Endothelial cell (in vitro differentiated cells): ENCODE measurements at places on chromosomes 2 and 18.

GRCh38 chr2:12167525-12168317 is 421.3 kb downstream of the LPIN1 start:
- peak; percentile 70 for DNase-seq

GRCh38 chr2:63399156-63399555 is 189.1 kb downstream of the WDPCP start:
- no peak for DNase-seq

DNA sequence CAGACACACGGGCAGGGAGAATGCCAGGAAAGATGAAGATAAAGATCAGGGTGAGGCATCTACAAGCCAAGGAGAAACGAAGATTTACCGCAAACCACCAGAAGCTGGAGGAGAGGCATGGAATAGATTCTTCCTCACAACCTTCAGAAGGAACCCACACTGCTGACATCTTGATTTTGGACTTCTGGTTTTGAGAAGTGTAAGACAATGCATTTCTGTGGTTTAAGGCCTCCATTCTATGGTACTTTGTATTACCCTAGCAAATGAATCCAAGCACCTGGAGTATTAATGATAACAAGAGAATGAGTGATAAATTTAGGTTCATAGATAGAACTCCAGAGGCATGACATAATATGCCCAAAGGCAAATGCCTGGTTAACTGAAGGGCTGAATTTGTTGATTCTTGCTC is 11.8 kb upstream of the FN1 start:
- no peak for DNase-seq

GRCh38 chr2:42359304-42359964 is 1.6 kb downstream of the COX7A2L start:
- DNase-seq = no peak

GRCh38 chr2:9006368-9006767 is 2.9 kb upstream of the MBOAT2 start:
- DNase-seq = no peak

DNA sequence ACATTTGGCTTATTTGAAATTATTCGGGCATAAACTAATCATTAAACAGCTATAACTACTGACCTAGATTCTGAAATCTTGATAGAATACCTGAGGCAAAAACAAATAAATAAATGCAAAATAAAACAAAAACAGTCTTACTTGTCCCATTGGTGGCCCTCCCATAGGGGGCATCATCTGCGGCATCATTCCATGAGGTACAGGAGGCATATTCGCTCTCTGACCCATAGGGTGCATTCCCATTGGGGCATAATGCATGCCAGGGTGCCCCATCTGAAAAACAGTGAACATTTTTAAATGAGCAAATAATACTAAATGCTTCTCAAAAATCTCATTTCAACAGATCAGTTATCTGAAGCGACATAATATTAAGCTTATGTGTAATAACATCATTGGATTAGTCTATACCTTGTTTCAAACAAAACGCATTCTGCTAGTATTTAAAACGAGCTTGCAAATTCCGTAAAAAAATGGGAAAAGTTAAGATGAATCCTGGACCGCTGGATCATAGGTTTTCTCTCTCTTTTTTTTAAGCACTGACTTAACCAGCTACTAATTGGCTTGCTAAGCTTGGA is 1.3 kb downstream of the PRPF40A start:
- DNase-seq = peak; percentile 58

- no peak for DNase-seq
Measured at GRCh38 chr2:123928358-123928757, 96.7 kb upstream of the CNTNAP5 start.

GRCh38 chr18:55419132-55419946 is 168.7 kb downstream of the TCF4 start:
- peak; percentile 15 for DNase-seq

DNA sequence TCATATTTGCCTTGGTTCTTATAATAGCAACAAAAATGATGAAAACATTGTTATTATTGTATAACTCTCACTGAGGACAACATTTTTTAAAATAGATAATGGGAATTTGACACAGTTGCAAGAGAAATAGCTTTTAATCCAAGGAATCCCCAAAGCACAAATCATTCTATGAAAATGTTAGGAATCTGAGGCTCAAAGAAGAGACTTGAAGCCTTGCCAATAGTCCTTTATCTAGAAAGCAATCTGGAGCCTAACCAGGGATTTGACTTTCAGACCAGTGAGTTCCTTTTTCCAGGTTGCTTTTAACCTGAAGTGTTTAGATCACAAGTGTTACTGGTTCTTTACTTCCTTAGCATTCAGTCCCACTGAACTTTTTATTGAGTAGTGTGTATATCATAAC is 574.5 kb upstream of the ZEB2 start:
- DNase-seq = no peak

DNA sequence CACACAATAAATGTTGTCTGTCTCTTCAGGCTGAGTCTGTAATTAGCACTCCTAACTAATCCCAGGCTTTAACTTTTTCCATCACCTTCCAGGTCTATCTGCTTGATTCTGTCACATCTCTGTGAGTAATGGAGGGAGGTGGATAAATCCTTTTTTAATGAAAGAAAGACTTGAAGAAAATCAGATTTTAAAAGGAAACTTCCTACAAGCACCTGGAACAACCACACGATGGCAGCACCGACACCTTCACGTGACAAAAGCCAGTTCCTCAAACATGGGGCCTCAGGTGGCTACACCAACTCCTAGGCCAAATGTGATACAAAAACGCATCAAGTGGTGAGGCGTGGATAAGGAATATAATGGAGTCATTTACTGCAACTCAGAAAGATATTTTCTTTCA is 41.8 kb downstream of the TGFBRAP1 start:
- DNase-seq = peak; percentile 37

GRCh38 chr18:75185460-75185859 is 23.5 kb downstream of the PTGR3 start:
- DNase-seq = no peak

DNA sequence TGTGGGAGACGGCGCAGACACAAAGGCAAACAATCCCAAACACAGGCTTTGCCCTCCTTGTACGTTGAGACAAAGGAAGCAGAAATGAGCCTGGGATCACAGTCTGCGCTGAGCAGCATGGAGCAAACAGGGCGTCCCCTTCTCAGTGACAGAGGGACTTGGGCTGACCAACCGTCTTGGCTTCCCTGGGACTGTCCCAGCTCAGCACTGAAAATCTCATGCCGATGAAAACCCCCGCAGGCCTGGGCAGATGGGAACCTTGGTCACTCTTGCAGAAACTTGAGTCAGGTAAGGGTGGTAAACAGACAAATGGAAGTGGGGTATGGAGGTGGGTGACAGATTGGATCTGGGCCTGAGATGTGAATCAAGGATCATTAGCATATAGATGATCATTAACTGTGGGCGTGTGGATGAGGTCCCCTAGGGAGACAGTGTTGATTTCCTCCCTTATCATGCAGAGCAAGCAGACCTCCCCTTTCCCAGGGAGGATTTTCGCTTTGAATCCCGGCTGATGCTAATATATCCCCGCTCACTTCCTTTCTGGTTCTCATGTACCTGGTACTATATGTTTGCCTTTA is 19.1 kb upstream of the SH3BP4 start:
- DNase-seq = no peak

GRCh38 chr2:62408241-62408677 is 97.7 kb downstream of the TMEM17 start:
- no peak for DNase-seq

DNA sequence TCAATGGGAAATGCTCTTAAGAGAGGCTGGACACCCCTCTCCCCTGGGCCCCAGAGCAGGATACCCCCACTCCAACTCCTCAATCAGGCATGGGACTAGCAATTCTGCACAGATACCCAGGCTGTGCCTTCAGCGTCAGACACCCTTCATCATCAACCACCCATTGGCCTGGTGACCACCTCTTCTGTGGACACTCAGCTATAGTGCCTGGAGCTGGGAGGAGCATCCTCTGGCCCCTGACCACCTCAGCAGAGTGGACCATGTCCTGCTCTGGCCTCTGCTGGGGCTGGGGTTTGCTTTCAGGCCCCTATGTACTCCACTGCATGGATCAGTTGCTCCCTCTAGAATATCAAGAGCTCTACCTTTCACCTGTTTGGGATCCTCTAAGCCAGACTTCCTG is 35.1 kb downstream of the TGFA start:
- no peak for DNase-seq

- DNase-seq = no peak
Measured at GRCh38 chr18:80202264-80202998, 44.9 kb downstream of the PARD6G start.

DNA sequence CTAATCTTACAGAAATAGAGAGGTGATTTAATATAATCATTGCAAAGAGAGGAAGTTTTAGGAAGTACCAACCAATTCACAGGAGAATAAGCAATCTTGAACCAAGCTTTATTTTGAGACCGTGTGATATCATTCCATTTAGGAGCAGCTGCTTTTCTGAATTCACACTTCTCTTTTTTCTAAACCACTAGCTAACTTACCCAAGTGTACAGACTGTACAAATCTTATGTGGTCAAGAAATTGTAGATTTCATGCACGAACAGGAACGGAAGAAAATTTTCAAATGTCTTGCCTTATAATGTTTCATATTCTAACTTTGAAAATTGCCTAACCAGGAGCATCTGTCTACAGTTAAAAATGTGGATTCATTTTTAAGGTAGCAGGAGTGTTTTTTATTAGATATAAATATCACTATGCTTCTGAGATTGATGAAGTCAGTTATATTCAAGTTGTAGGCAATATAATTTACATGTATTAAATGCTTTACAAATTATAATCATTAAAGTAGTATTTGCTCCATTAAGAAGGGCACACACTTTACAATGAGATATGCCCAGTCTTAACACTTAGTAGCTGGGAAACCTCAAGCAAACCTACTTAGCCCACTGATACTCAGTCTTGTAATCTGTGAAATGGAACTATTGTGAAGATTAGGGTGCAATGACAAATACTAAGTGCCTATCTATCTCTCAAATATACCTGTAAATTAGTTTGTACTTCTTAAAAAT is 302.2 kb upstream of the STON1 start:
- DNase-seq = no peak

- DNase-seq = no peak
Measured at GRCh38 chr2:46422717-46423394, 56.5 kb upstream of the TMEM247 start.

DNA sequence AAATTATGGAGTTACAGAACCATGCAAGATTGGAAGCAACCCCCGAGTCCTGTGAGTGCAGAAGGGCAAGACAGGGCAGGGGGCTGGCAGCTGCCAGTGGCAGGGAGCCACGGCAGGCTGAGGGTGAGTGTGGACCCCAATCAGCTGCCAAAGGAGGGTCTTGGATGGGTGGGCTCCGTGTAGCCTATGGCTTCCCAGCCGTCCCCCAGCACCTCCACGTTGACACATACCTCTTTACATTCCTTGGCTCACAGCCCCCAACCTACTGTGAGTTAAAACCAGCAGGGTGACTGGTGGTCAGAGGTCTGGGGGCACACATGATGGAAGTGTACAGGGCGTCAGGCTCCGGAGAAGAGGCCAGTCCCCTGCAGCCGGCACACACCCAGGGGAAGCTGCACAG is 60.9 kb upstream of the SALL3 start:
- DNase-seq = no peak

DNA sequence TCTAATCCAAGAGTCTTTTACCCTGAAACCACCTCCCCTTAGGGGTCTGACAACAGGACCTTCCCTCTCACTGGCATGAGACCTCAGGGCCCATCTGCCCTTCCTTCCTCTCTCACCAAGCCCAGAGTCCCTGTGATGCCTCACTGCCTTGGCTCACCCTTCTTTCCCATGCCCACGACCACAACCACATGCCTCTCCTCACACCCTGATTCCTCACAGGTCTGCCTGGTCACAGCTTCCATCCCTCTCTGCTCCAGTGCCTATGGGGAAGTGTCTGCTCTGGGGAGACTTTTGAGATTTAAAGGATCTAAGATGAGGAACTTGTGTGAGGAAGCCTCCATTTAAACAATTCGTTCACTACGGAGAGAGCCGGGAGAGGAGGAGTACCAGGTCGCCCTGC is 98.9 kb upstream of the SH3BP4 start:
- DNase-seq = no peak

- no peak for DNase-seq
Measured at GRCh38 chr18:13934058-13934457, 18.7 kb upstream of the MC2R start.
